Stimulated activated CD8-positive, alpha-beta memory T cell treated with anti-CD3 and anti-CD28 coated beads, Interleukin-7, amount 100 ng/mL, for 1 hour (primary cell): ENCODE measurements at places on chromosomes 4 and X.

- no peak for DNase-seq
These were observed 90.8 kb downstream of the IRF2 start for GRCh38 chr4:184383497-184384055.

DNA sequence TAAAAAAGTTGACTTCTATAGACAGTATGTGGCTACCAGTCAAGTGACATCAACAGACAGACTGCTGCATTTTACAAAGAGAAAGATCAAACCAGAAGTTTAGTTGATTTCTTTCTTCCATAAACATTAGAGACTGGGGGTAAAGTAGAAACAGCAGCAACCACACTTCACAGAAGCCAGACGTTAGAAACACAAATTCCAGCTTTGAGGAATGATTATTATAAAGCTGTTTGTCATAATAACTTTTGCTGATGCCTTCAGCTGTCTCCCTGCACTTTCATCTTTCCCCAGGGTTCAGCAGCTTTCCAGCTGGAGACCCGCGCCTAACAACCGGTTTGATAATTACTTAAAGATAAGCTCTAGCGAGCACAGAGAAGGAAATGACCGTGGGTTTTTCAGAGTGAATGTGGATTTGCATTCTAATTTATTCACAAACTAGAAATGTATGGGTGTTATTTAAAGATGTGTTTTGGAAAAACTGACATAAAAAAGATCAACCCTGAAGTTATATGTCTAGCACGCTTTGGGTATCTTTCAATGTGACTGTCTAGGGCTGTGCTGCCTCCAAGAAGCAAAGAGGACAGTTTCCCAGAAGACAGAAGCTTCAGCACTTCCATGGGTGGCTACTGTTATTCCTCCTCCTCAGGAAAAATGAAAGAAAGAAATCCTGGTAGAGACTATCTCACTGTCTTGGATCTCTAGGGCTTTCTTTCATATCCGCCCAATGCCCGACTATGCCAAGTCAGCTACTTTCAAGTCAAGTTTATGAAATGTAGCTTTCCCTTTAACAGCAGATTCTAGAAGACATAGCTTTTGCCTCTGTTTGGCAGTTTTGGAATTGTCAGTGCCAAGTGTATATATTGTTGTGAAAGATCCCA lies 15.0 kb upstream of the ENAM start:
- no peak for DNase-seq

DNA sequence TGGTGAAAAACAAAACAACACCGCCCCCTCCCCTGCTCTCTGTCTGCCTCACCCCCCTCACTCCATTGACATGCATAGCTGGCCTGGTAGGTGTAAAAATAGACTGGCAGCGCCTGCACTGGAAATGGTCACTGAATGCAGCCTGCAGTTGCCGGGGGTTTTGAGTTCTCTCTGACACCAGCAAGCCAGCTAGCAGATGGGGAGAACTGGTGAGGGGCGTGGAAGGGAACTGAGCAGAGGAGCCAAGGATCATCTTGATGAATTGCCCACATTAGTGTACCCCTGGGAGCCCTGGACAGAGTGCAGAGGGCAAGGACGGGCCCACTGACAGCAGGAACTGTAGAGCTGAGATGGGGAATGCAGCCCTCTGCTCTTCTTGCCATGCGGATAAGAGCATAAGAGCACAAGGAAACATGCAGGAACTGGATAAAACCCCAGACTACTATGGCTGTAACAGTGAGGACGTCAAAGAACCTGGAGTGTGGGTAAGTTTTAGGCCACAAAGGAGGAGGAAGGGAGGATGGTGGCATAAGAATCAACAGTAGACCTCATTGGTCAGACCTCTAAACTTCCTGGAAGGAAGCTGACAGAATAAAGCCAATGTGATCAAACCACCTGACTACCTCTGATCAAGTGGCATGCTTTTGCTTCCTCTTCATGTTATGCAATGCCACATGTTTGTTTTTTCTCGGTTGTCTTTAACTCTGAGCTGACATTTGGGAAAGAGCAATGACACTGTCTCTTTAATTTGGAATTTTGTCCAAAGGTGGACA lies 96.3 kb downstream of the ANK2 start:
- DNase-seq = no peak

DNA sequence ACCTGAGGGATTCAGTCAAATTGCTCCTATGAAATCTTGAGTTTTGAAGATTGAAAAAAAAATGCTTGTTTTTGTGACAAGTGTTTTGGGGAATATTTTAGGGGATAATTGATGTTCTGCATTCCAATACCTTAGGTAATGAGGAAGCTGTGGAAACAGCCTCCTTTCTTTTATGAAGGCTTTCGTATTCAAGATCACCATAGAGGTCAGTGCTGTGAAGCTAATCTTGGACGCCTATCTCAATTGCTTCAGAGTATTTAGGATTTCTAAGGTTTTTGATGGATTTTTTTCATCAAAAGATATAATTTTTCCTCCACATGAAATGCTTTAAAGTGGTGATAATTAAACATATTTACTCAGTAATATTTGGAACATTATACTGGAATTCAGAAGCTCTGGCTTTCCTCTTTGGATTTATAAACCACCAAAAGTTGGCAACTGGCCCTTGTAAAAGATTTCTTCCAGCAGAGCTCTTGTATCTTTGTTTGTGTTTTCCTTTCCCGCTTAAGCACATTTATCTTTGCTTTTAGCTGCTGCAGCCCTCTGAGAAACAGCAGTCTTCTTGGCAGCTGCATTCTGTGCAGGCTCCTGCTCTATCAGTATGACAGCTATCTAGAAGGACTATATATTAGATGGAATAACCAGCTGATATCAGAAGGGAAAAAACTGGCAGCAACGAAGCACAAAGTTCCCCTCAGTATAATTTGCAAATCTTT lies 63.7 kb downstream of the HMGB2 start:
- DNase-seq = no peak

DNA sequence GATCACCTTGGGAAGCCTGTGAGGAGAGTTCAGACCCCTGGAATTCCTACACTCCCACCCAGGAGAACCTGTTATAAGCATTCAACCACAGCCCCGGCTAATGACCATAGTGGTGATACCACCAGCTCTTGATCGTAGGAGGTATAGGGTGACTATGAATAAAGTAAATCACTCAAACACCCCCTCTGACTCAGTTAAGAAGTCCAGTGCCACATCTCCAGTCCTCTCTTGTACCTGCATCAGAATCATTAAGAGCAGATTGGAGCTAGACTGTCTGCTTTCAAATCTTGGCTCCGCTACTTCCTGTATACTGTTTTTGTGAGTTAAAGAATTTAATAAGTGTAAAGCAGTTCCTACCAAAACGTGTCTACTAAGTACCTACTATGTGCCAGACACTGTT lies 565.1 kb upstream of the DIPK2B start:
- DNase-seq = no peak

DNA sequence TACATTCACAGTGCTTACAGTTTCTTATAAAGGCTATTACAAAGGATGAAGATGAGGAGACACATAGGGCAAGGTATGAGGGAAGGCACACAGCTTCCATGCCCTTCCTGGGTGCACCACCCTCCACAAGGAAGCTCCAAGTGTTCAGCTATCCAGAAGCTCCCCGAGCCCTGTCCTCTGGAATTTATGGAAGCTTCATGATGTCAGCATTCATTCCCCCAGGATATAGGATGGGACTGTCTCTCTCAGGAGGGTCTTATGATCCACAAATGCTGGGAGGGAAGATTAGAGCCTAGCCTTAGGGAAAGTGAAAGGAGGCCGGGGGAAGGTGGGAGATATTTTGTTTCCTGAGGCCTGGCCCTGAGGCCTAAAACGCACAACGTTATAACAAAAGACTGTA lies 236.0 kb downstream of the ANK2 start:
- DNase-seq = no peak

DNA sequence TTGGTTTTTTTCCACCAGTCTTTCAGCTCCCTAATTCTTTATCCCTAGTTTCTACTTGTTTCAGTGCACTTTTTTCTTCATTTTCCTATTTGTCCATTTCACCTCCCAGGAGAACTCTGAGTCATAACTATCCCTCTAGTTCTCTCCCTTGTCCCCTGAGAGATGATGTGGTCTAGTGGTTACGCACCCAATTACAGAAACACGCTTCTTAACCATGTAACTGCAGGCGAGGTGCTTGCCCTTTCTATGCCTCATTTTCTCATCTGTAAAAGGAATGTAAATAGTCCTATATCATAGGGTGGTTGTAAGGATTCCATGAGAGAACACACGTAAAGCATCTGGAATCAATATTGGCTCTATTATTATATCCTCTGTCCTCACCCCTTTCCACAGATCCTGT lies 8.8 kb upstream of the GRPR start:
- no peak for DNase-seq

GRCh38 chr4:7375427-7375826 lies 59.3 kb downstream of the PSAPL1 start:
- no peak for DNase-seq

DNA sequence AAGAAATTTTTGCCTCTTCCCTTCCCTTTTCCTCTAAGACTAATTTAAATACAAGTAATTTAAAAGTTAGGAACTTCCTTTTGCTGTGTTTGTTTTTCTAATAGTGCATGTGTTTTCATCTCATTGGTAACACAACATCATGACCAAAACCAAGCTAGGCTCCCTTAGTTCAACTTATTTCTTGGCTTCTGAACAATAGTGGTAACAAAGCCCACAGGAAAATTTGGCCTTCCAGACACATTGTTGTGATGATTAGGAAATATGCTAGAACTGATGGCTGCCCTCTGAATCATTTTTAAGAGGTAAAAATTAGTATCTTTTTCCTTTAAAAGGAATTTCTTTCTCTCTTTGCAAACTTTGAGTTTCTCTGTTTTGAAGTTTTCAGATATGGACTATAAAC lies 25.5 kb upstream of the TEC start:
- DNase-seq = no peak

GRCh38 chrX:7515681-7516413 lies 327.1 kb upstream of the VCX start:
- DNase-seq = no peak

DNA sequence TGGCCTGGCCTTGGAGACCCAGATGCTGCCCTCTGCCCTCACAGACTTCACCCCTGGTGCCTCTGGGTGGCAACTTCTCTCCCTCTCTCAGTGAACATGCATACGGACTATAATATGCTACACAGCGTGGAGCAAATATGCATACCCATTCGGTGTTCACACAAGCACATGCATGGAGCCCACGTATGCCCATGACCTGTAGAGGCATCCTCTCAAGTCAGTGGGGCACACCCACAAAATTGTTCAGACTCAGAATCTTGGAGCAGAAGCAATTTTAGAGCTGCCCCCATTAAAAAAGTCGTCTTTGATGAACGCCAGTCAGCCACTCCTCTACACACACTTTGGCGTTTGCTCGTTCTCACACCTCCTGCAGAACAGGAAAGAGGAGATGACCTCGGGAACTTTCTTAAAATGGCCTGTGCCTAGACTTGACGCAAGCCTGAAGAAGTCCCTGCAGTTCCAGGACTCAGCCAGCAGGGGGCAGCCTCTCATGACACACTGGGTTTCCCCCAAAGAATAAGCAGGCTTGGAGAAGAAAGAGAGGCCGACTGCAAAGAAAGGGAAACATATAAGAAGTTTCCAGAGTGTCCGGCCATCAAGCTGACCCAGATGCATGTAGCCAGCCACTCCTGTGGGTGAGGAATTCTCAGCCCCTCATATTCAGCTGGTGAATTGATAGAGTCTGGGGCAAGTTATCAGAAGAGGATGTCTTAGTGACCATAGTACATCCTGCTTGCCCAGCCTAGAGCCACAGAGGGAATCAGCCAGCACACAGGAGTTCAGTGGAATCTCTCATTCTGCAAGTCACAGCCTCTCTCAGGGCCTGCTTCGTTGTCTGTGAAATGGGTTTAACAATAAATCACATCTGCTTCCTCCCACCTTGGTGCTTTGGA lies 17.3 kb downstream of the APLN start:
- DNase-seq = peak; percentile 49
